ENCODE measurements at places on chromosomes 7 and 10. TPM values are rescaled to one million over a fixed set of nuclear protein-coding genes. Genes with fewer than 3 reads are reported as not detected.

Gene KIF20B
- total RNA-seq = 25.8 TPM

Gene HMX3
- not detected for total RNA-seq

DNA sequence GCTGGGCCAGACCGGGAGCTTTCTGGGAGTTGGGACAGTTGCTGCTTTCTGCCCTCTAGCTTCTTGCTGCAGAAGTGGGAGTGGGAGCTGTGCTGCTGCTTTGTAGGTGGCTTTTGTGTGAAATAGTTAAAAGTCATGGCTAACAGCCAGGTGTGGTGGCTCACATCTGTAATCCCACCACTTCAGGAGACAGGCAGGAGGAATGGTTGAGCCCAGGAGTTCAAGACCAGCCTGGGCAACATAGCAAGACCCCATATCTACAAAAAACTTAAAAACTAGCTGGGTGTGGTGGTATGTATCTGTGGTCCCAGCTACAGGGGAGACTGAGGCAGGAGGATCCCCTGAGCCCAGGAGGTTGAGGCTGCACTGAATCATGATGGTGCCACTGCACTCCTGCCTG, 13.7 kb downstream of the TACR2 start:
- no peak for DNase-seq

DNA sequence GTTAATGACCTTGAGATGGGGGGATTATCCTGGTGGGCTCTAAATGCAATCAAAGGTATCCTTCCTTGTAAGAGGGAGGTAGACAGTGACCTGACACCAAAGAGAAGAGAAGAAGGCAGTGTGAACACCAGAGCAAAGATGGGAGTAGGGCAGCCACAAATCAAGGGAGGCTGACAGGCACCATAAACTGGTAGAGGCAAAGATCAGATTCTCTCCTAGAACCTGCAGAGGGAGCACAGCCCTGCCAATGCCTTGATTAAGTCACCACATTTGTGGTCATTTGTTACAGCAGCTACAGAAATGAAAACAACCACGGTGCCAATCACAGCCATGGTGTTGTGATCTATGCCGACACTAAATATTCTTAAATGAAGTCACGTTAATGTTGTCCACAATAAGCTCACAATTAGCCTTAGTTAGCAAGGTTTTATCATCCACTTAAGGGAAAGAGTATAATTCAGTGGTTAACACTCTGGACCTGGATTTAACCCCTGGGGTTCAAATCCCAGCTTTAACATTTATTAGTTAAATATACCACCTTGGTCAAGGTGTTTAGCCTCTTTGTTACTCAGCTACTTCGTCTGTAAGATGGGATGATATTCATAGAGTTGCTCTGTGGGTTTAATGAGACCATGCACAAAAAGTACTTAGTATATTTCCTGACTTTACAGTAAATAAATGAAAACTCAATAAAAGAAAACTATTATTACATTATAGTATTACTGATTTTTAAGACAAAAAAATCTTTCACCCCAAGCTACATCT, 70.8 kb downstream of the SGMS1 start:
- no peak for DNase-seq

GRCh38 chr7:135143885-135144668, 3.8 kb upstream of the TMEM140 start:
- DNase-seq = peak; percentile 30

Gene NKX2-3
- total RNA-seq = not detected

Gene PPP1R17
- not detected for total RNA-seq
